ENCODE measurements at places on chromosomes 6 and 20.

- DNase-seq: no peak
These were observed 16.3 kb upstream of the HM13 start for GRCh38 chr20:31497838-31498540.

GRCh38 chr20:37941992-37942391 is 39.1 kb downstream of the VSTM2L start:
- DNase-seq: no peak

DNA sequence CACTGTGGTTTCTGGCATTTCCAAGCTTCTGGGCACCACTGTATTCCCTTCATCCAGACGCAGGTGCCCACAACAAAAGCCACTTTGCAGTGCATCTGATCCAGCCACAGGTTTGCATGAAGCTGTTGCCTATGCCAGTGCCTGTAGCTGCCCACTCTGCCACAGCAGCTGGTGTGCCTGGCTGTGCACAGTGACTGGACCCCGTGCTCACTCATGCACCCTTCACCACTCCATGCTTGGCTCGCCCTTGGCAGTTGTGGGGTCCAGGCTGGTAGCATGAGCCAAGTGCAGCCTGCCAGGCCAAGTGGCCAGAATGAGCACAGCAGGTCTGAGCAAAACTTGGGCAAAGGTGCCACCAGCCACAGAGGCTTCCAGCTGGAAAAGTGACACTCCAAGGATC is 42.7 kb downstream of the SEL1L2 start:
- no peak for DNase-seq

DNA sequence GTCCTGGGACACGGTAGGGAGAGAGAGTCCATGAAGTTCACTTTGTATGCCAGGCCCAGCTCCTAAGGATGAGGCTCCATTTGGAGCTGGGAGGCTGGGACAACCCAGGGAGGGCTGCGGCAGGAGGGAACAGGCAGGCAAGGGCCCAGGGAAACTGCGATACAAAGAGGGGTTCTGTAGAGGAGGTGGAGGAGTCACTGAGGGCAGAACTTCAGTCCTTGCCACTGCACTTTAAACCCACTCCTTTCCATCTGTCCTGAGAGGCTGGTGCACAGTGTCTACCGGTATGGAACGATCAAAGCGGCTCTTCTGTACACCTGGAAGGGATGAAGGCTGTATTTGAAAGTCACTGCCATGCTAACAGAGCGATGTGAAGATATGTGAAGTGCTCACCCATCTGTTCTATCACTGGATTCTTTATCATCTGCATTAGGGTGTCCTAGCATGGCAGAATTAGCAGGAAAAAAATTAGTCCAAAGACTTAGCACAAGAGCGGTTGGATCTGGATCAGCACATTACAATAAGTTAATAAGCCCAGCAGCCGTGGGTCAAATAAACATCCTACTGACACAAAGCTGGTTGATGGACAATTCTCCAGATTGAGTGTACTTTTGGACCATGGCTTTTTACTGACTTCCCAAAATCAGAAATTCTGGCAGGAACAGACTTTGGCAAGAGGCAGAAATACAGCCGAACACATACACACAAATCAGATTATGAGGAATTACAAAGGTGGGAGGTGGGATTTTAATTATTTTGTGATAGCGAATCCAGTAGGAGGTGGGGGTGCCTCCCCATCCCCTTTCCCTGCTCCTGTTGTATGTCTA is 20.9 kb upstream of the ZFAND3 start:
- no peak for DNase-seq

DNA sequence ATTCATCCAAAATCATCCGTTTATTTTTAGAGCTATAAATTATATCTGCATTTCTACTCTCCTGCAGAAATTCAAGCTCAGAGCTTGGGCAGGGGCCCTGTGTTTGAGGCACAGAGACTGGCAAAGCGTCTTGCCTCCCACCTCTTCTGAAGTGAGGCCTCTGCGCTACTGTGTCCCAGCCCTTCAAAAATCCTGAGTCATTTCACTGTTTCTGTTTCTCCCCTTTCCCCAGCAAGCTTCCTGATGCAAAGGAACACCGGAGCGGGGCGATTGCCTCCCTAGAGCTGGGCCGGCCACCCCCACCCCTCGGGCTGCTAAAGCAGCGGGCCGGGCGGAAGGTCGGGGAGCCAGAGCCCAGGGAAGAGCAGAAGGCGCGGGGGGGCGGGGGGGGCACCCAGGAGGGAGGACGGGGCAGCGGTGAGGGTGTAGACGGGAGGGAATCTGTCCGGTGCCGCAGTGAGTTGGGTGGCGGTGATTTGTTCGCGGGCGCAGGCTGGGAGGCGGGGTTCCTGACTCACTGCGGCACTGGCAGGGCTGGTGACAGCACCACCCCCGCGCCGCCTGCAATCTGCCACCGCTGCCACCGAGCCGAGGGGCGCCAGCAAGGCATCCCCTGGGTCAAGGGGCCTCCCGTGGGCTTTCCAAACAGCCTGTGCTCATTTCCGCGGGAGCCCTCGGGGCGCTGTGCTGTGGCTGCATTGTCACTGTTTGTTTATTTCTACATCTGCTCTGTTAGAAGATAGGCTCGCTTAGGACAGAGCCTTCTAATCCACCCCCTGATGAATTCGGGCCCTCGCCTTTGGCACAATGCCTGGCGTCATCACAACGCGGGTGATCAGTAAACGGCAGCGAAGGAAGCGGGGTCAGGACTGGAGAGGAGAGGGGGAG is 46.5 kb upstream of the SNAP25 start:
- DNase-seq: no peak

DNA sequence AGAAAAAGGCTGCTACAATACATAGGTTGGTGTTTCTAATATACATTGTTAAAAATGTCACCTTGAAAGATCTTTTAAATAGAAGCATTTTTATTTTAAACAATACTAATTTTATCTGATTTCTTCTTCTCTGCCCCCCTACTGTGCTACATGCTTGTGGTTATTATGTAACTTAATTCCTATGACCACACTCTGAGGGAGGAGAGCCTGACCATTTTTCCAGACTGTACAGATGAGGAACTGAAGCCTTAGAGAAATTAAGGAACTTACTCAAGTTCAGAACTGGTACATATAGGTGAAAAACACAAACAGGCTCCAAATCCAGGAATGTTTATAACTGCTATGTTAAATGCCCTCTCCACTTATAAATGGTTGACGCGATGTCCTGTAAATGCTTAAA is 43.4 kb upstream of the ARHGAP18 start:
- DNase-seq: no peak

GRCh38 chr6:146574211-146574610 is 24.6 kb upstream of the ADGB start:
- no peak for DNase-seq

- DNase-seq: no peak
These were observed 47.9 kb upstream of the SCML4 start for GRCh38 chr6:107871976-107872375.

DNA sequence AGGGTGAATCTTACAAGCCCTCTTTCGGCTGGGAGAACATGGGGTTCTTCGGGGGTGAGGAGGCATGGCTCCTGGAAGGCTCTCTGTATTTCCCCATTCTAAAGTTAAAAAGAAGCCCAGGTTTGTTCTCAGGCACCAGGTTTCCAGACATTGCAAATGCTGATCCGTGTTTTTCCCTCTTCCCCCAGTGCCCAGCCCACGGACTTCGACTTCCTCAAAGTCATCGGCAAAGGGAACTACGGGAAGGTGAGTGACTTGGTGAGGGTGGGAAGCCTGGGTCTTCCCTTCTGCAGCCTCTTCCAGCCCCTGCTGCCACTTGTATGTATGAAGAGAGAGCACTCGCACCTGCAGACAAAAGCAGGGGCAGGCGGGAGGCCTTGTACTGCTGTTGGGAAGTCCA is 8.7 kb downstream of the SGK2 start:
- DNase-seq: no peak

GRCh38 chr20:57566803-57567459 is 6.0 kb downstream of the PCK1 start:
- DNase-seq: no peak

DNA sequence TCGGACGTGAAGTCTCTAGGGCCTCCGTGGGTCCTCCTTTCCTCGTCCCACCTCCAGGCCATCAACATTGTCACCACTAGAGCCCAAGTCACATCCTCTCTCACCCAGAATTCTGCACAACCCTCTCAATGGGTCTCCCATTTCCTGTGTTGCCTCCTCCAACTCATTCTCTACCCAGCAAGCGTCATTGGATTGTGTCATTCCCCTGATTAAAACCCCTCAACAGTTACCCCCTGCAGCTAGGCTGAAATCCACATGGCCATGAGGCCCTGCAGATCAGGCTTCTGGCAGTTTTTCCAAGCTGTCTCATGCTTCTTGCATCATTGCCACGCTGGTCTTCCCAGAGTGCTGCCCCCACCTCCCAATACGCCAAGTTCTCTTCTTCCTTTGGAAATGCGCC is 12.9 kb upstream of the FAM210B start:
- no peak for DNase-seq

DNA sequence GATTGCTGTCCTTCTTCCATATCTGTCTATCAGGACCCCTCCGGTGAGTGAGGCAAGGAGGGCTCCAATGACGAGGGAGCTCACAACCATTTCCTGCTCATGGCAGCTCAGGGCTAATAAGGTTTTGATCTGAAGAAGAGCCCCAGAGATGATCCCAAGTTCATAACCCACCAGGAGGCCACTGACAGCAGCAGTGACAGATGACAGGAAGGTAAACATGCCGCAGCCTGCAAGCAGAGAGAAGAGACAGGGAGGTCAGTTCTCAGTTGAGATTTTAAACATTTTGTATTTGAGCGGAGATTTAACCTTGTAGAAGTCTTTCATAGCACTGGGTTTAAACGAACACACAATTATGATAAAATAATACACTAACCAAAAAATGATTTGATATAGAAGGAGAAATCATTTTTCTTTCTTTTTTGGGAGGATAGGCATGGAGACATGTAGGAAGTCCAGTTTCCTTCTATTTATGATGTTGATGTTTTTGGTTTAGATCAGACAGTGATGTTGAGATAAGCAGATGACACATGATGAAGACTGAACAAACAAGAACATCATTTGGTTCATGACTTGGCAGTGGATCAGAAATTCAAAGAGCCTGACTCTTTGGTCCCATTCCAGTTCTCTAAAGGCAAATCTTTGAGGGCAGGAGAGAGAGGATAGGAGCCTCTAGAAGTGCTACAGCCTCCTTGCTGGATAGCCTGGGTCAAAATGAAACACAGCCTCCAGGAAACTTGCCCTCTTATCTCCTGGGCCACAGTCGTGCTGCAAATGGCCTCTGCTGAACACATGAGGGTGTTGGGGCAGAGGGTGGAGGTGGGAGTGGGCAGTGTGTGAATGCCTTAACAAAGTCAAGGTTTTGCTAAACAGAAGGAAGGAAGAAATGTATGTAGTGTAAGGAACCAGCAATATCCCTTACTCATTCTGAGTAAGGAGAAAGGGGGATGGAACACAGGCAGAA is 22.6 kb downstream of the SLC2A12 start:
- no peak for DNase-seq

DNA sequence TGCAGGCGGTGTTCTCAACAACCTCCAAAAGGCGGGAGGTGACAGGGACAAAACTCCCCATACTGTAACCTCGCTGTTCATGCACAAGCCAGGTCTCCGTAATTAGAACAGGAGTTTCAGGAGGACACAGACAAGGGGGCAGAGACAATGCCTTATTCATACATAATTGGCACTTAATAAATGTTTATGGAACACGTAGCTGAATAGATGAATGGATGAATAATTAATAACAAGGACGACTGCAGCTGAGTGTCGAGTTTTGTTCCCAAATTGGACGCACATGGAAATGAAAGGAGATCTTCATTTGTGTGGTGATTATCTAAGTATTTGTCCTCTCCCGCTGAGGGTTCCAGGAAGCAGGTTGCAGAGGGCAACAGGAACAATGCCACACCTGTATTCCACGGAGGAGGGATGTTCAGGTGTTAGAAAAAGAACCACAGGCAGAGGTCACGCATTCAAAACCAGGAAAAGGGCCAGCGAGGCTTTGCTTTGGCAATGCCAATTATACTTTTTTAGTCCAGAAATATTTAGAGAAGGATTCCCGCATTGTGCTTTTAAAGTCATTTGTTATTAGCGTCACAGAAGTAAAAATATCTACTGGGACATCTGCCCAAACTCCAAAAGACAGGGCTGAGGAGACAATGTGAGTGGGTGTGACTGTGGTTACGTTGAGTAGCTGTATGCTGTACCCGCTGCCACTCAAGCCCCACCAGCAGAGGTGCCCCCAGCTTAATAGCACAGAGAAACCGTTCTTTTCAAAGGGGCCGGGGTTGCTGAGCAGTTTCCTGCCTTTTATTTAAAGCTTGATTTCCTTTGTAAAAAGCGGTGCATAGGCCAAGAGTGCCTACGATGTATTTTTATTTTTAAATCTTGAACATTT is 123.3 kb downstream of the PXDC1 start:
- DNase-seq: no peak

- peak; percentile 5 for DNase-seq
These were observed 177.1 kb upstream of the MAP3K7 start for GRCh38 chr6:90764001-90764400.

- DNase-seq: no peak
These were observed at the start of gene BPIFB2 for GRCh38 chr20:33007376-33008335. BPIFB2 (plus strand) TSS chr20:33007704; CDS start chr20:33008575, 871 bp downstream.

DNA sequence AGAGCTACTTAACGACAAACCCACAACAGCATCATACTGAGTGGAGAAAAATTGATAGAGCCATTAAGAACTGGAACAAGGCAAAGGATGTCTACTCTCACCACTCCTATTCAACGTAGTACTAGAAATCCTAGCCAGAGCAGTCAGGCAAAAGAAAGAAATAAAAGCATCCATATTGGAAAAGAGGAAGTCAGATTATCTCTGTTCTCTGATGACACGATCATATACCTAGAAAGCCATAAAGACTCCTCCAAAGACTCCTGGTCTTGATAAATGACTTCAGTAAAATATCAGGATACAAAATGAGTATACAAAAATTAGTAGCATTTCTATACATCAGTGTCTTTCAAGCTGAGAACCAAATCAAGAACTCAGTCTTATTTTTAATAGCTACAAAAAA is 17.0 kb upstream of the FHL5 start:
- no peak for DNase-seq

- DNase-seq: no peak
These were observed 79.4 kb downstream of the FOXC1 start for GRCh38 chr6:1689141-1689540.

DNA sequence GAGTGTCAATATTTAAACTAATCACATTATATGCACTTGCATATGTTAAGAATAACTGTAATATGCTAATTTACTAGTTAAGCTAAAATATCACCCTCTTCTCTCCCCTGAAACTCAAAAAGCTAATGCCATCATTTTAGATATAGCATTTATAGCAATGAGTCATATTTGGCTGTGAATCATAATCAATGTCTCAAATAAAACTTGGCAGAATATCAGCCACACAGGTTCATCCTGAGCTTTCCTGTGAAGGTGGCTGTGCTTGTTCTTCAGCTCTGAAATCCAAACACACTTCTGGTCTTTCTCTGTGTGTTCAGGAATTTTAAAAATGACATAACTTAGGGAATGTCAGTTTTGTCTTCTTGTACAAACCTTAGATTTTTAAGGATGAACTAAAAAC is 12.8 kb upstream of the PNRC1 start:
- DNase-seq: no peak

GRCh38 chr6:10330515-10330914 is 84.4 kb downstream of the TFAP2A start:
- DNase-seq: no peak

- DNase-seq: no peak
These were observed 72.0 kb downstream of the SOX4 start for GRCh38 chr6:21665392-21666200.

- peak; percentile 83 for DNase-seq
These were observed 45.0 kb upstream of the FUCA2 start for GRCh38 chr6:143556529-143556928.

GRCh38 chr6:38686270-38687042 is 16.5 kb downstream of the GLO1 start:
- no peak for DNase-seq

Data from non-pigmented ciliary epithelial cell (primary cell).